Ureter (tissue), 1 donor: ENCODE measurements at places on chromosomes 2 and 18.

DNA sequence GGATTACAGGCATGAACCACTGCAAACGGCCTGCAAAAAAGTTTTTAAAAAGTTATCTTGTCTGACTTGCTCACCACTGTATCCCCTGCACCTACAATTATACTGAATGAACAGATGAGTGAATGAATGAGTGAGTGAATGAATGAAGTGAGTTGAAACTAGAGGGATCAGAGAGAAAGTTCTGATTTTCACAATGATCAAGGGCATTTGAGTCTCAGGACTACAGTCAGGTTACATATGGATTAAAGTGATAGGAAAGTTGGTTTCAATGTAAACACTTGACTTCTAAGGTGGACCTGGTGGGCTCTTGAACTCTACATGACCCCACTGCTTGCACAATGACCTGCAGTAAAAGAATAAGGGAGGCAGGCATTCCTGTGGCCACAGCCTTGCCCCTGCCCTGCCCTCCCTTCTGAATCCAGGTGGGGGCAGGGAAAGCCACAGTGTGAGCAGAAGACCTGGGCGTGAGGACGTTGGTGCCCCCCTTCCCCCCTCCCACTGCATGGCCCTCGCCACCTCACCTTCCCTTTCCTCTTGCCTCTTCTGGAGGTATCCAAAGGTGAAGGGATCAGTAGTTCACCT is 10.7 kb downstream of the C2orf80 start:
- no peak for DNase-seq

DNA sequence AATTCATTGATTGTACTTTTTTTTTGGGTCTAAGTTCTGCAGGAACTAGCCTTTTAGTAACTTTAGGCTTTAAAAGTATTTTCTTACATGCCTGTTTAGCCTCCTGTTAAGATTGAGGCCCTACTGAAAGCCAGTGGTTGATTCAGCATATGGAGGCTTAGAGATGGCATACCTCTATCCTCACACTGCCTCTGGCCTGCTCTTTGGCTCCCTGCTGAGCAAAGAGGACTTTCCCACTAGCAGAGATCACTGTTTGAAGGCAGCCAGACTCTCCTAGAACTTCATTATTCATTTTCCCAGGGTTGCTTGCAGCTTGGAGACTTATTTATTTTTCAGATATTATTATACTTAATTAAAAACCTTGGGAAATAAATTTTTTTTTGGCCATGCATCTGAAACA is 405.6 kb upstream of the MEX3C start:
- no peak for DNase-seq

DNA sequence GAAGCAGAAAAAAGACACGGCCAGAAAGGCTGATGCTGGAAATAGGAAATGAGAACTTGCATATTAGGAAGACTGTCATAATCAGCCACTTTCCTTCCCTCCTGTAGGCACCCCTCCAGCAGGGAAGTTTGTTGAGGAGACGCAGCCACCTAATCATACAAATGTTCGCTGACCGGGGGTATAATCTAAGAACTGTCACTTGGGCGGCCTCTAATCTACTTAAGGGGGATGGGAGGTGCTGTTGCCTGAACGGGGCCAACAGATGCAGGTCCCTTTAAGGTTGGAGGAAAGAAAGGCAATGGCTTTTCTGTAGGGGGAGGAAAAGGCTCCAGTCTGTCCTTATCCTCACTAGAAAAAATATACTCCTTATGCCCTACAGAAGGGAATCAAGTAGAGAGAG is 50.6 kb downstream of the DNAJC10 start:
- no peak for DNase-seq

DNA sequence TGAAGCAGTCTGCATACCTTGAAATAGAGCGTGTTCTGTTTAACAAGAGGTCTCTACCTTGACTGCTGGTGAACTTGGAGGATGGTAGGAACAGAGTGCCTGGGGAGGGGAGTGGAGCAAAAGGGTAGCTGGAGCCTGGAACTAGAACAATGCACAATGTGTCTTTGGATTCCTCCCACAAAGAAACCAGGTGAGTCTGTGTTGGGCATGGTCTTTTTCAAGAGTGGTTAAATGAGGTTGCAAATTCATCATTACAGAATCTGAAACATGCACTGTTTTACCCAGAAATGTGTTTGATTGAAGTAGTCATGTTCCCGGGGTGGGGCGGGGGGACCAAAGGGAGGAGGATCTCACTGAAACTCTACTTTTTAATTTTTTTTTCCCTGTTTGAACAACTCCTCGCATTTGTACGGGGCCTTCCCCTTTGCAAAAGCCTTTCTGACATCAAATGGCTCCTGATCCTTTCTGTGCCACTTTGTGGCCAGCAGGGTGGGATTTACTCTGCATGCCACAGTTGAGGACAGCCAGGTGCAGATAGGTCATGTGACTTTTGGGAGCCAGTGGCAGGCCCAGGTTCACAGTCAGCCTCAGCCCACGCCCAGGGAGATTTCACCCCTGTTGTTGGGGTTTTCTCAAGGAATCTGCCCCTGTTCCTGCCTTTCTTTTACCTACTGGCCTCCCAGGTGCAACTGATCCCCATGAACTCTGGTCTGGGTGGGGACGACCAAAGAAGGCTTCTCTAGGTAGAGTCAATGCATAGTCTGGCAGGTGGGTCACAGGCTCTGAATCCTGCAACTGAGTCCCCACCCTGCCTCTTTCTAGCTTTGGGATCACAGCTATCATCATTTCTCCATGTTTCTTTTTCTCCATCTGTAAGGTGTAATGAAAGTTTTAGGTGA is 28.2 kb downstream of the MYCN start:
- no peak for DNase-seq

GRCh38 chr2:20599861-20600461 is 50.9 kb downstream of the HS1BP3 start:
- no peak for DNase-seq

DNA sequence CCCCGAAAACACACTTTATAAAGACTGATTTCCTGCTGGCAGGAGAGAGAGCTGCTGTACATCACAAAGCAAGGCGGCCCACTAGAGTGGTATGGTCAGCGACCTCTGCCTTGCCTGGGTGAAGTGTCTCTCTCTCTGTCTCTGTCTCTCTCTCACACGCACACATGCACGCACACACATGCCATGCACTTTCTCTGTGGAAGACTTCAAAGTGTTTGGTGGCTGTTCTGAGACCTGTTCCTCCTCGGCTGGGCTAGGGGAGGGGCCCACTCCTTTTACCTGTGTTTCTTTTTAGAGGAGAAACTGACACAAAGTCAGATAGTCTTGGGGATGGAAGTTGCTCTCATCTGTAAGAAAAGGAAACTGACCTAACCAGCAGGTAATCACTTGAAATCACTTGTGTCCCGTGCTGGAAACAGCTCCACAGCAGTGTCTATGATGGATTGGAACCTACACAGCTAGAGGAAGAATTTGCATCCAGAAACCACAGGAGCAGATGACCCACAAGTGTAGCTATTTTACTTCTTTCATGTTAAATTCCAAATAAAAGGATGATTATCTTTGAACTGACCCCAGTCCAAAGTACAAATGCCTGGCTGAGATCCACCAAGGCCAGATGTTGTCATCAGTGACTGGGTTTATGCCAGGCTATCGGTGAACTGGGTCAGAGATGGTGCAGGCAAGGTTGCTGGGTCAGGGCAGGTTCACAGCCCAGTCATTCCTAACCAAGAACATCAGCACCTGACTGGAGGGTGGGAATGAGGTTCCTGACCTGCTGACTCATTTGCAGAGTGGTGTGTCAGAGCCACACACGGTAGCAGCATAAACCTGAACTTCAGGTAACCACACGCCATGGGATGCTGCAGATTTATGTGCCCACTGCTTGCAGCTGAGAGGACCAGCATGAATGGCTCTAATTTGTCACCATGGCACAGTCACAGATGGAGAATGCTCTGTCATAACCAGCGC is 63.0 kb downstream of the NPAS2 start:
- no peak for DNase-seq

DNA sequence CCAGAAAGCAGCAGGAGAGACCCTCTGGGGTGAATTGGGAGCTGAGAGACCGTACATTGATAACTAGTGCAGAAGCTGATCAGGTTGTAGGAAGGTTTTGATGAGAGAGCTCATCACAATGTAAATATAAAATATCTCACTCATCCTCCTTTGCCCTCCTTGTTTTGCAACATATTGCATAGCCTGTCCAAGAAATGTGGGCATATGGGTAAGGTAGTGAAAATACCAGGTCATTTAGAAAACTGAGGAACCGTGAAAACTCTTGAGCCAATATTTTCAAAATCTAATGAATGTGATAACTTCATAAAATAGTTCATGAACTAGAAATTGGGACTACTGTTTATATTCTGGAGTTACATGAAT is 31.4 kb downstream of the C18orf54 start:
- DNase-seq = no peak

GRCh38 chr2:69099541-69099940 is 86.6 kb downstream of the ANTXR1 start:
- DNase-seq = no peak

GRCh38 chr2:202030691-202031090 is 3.0 kb upstream of the FZD7 start:
- DNase-seq = no peak

DNA sequence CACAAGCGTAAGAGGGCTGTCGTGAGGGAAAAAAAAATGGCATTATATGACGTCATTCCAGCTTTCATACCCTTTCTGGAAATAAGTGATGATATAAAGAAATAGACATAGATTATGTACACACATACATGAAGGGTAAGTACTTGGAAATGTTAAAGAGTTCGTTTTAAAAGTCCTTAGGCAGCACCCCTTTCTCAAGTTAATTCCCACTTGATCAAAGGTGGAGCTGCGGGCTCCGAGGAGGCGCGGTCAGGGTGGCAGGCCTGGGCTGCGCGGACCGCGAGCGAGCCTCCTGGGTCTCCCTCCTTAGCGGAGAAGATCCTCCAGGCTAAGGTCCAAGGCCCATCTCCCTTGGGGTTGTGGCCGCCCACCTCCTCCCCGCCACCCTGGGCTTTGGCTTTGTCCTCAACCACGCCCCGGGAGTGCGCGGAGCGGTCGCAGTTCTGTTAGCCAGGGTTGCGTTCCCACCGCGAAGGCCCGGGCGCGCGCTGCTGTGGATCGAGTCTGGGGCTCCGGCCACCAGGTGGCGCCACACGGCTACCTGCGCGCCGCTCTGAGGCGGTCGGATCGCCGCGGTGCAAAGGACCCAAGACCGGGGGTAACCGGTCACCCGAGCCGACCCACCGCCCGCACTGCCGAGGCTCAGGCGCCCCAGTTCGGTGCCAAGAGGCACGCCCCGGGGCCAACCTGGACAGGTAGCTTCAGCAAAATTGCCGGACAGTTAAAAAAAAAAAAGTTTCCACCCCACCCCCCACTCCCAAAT is 66.8 kb downstream of the HNRNPLL start:
- DNase-seq = peak; percentile 83

DNA sequence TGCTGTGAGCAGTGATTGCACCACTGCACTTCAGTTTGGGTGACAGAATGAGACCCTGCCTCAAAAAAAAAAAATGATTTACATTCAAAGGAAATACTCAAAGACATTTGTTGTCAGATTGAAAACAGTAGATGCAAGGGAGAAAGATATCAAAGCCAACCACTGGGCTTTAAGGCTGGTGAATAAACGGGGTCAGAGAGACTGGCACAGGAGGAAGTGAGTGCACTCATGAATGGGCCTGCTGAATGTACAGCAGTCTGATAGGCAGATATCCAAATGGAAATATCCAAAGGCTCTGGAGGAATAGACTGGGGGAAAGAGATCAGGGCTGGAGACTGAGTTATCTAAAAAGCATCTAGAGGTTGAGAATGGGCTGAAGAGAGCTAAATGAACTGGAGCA is 10.9 kb downstream of the RNF125 start:
- DNase-seq = no peak

GRCh38 chr2:224820283-224820991 is 104.3 kb upstream of the CCDC195 start:
- no peak for DNase-seq

- DNase-seq = no peak
Measured at GRCh38 chr18:59718108-59718463, 20.9 kb upstream of the CCBE1 start.

- DNase-seq = no peak
Measured at GRCh38 chr2:119849838-119850565, 90.3 kb downstream of the PTPN4 start.

DNA sequence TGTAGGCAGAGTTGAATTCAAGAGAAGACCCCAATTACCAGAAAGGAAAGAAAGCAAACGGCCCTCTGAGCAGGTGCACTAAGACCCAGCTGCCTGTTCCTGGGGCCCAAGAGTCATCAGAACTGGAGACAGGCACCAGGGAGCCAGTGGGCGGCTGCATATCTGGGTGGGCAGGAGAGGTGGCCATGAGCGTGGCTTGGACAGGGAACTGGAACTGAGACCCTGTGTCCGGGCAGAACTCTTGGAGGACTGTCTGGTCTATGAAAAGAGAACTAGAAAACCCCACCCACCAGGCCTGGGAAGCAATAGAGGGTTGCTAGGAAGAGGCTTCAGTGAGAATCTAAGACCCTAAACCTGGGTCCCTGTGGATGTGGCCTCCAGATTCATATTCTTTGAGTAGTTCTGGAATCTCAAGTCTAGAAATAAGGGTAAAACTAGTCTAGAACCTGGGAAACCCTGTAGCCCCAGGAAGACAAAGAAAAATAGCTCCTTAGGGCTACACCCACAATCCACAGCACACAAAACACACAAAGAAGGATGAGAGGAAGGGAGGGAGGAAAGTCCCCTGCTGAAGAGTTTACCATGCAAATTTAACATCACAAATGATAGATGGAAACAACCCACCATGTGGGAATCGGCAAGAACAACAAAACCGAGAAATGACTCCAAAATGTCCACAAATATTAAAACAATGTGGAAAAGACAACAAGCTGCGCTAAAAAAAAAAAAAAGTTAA is 147.0 kb downstream of the HDAC4 start:
- no peak for DNase-seq

GRCh38 chr18:32048507-32049091 is 30.0 kb downstream of the RNF125 start:
- no peak for DNase-seq

- DNase-seq = no peak
Measured at GRCh38 chr2:1884933-1885580, 140.7 kb upstream of the PXDN start.

- peak; percentile 20 for DNase-seq
Measured at GRCh38 chr2:98790221-98790620, 59.3 kb upstream of the MGAT4A start.

GRCh38 chr18:66193938-66194337 is 410.0 kb downstream of the CDH19 start:
- no peak for DNase-seq

DNA sequence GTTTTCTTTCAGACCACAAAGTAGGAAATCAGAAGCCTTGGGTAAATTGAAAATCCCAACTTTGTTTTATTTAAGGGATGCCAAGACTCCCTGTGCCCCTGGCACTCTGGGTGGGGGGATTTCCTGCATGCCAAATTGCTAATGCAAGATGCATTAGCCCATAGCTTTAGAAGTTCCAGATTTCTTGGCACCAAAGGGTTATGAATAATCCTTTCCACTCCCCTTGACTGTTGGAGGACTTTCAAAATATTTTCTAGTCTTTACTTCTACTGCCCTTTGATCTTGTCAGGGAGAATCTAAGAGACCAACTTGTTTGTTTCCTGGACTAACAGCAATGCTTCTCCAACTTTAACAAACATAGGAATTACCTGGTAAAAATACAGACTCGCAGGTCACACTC is 81.8 kb upstream of the TGIF1 start:
- DNase-seq = no peak

- no peak for DNase-seq
Measured at GRCh38 chr2:143477714-143478443, 348.7 kb downstream of the ARHGAP15 start.
